Common myeloid progenitor, CD34-positive (primary cell): ENCODE measurements at places on chromosomes 11 and 22.

- DNase-seq, result no peak
Observed at GRCh38 chr22:39175353-39176142, 23.1 kb upstream of the CBX7 start.

GRCh38 chr22:45434981-45435380 lies 21.5 kb downstream of the RIBC2 start:
- DNase-seq, result no peak

DNA sequence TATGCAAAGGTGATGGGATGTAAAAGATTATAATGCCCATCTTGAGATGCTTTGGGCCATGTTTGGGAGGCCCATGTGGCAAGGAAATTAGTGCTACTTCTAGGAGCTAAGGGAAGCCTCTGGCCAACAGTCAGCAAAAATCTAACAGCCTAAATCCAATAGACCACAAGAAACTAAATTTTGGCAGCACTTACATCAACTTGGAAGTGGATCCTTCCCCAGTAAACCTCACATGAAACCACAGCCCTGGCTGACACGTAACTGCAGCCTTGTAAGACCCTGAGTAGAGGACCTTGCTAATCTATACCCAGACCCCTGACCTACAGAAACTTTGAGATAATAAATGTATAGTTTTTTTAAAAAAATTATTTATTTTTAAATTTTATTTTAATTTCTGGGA lies 13.1 kb upstream of the GRK3 start:
- DNase-seq, result peak; percentile 83

- no peak for DNase-seq
Observed at GRCh38 chr11:3939211-3939610, 83.7 kb downstream of the STIM1 start.

DNA sequence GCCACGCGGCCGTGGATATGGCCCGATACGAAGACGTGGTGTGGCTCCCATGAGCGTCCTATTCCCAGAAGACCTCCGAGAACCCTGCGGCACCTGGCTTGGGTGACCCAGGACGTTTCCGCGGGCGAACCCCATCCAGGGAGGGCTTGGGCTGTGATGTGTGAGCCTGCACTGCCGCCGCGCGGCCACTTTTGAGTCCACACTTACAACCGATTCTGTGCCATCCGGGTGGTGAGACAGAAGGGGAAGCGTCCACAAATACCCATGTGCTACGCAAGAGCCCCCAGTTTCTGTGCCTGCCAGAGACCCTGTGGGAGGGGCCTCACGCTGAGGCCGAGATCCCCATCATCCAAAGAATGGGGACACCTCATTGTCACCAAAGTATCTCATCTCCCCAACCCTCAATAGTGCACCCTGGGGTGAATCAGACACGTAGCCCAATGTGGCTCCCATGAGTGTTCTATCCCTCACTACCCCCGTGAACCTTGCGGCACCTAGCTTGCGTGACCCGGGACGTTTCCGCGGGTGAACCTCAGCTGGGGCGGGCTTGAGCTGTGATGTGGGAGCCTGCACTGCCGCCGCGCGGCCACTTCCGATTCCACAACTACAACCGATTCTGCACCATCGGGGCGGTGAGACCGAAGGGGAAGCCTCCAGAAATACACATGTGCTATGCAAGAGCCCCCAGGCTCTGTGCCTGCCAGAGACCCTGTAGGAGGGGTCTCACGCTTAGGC lies 4.6 kb upstream of the H19 start:
- no peak for DNase-seq

DNA sequence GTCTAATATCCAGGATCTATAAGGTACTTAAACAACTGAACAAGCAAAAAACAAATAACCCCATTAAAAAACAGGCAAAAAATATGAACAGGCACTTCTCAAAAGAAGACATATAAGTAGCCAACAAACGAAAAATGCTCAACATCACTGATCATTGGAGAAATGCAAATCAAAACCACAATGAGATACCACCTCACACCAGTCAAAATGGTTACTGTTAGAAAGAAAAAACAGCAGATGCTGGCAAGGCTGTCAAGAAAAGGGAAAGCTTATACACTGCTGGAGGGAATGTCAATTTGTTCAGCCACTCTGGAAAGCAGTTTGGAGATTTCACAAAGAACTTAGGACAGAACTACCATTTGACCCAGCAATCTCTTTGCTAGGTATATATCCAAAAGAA lies 30.6 kb upstream of the NOX4 start:
- DNase-seq, result no peak

GRCh38 chr11:101390539-101390938 lies 193.3 kb downstream of the TRPC6 start:
- no peak for DNase-seq

DNA sequence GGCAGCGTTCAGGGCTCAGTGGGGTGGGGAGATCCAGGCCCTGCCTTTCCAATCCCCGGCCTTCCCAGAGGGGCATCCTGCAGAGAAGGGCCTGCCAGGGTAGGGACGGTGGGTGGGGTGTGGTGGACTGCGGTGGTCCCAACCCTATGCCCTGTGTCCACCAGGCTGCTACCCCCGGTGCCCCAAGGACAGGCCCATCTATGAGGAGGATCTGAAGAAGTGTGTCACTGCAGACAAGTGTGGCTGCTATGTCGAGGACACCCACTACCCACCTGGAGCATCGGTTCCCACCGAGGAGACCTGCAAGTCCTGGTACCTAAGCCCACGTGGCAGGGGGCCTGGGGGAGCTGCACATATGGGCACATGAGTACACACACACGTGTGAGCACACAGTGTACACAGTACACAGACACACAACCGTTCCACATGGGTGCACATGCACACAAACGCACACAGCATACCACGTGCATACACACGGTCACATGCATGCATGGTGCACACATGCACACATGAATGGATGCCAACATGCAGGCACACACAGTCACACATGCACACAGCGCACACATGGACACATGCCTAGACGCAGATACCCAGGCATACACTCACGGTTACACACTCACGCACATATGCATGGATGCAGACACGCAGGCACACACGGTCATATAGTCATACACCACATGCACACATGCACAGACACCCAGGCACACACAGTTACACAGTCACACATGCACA lies 16.1 kb downstream of the MUC2 start:
- no peak for DNase-seq

DNA sequence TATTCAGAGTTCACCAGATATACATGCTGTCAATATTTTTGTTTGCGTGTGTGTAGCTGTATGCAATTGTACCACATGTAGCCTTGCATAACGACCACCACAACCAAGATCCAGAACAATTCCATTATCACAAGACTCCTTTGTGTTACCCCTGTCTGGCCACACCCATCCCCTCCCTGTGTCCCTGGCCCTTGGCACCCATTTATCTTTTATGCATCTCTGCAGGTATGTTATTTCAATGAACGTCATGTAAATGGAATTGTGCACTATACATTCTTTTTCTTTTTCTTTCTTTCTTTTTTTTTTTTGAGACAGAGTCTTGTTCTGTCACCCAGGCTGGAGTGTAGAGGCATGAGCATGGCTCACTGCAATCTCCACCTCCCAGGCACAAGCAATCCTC lies 9.7 kb upstream of the PAFAH1B2 start:
- no peak for DNase-seq

DNA sequence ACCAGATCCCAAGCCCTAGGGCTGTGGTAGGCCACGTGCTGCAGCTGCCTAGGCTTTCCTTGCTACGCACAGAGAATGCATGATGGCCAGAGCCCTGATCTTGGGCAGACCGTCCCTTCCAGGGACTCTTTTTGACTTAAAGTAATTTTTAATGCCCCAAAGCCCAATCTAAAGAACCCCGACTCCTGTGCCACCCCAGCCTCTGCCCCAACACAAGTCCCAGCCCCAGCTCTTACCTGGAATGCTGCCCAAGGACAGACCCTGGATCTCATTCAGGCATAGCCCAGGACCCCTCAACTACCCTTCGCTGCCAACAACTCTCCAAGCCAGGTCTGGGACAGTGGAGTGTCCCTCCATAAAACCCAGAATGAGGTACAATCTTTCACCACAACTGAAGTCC lies 211.7 kb upstream of the B3GAT1 start:
- no peak for DNase-seq
